Stimulated activated CD4-positive, alpha-beta T cell treated with anti-CD3 and anti-CD28 coated beads, Interleukin-1b, Interleukin-23, amount 100 ng/mL, for 1 hour (primary cell): ENCODE measurements at places on chromosomes 7 and 10.

DNA sequence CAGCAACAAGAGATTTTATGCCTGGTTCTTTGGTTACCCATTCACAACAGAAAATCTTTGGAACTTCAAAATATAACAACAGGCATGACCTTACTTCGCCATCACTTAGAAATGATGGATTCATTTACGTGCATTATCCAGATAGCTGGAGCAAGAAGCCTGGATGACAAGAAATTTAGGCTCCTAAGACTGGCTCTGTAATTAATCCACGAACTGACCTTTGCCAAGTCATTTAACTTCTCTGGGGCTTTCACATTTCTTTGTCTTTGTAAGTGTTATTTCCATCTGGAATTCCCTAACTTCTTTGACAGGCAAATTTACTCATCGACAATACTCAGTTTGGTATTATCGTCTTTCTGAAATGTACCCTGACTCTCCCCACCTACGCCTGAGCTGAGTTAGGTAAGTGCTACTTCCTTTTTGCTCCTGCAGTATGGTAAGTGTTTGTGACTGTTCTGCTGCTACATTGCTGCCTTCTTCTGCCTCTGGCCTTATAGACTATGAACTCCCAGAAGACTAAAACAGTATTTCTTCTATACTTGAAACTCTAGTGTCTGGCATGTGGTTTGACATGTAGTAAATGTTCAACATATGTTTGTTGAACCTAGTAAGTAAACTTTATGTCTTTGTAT lies 5.5 kb upstream of the MDFIC start:
- DNase-seq, result no peak

GRCh38 chr7:42189535-42189934 lies 47.5 kb downstream of the GLI3 start:
- no peak for DNase-seq

DNA sequence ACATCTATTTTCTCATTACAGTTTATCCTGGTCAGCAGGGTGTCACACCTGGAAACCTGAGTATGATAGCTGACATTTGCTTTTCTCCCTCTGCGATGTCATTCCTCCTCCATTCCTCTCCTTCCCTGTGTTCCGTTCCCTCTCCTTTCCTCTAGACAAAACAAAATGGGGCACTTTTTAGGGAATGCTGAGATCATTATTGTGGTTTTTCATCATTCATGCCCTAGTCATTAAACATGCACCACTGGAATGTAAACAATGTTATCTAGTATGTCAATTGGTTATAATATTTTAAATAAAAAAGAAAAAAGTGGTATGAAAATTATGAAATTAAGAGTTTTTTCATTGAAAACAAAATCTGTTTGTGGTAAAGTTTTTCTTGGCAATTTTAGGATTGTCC lies 132.6 kb downstream of the MAPK8 start:
- DNase-seq, result no peak

DNA sequence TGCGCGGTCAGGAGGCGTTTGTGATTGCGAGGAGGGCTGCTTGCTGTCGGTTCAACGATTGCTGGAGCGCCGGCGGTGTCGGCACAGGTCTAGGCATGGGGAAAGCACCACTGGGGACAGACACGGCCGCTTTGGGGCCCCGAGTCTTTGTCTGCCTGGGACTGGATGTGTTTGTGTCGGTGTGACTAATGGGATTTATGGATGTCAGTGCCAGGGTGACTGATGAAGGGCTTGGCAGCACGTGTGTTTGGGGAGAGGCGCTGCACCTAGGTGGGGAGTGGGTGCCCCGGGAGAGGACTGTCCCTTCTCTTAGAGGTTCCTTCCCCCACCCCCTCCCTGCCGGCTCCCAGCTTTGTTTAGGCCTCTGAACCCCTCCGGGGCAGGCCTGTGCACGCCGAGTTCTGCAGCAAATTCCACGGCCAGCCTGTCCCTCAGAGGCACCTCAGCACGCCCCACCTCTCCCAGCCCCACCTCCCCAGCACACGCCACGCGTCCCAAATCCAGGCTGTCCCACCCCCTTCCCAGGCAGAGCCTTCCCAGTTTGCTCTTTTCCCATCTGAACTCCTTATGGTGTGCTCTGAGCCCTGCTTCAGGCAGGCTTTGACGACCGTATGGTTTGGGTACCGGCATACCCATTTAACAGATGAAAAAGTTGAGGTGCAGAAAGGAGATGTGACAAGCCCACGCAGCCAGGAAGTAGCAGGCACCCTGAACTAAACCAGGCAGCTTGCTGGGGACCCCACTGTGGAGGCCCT lies 6.4 kb upstream of the TNRC18 start:
- DNase-seq, result no peak

GRCh38 chr7:74183653-74184450 lies 9.7 kb downstream of the EIF4H start:
- DNase-seq, result no peak

GRCh38 chr10:37572206-37572605 lies 285.2 kb downstream of the ZNF248 start:
- DNase-seq, result no peak

GRCh38 chr7:101948650-101949049 lies 131.2 kb downstream of the CUX1 start:
- DNase-seq, result no peak

DNA sequence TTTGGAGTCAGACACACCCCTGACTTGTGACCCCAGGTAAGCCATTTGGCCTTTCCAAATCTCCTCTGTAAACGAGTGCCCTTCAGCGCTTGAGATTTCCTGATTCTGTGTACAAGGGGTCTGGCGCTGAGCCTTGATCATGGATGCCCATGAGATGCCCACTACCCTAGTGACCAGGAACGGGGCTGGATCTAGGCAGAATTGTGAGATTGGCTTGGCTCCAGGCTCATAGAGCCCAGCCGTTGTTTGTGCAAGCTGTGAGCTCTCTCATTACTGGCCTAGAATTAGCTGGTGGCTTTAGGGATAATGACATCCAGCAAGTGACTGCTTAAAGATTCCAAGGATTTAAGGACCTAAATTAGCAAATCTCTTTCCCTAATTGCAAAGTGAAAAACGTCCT lies 84.9 kb downstream of the CAMK1D start:
- no peak for DNase-seq

DNA sequence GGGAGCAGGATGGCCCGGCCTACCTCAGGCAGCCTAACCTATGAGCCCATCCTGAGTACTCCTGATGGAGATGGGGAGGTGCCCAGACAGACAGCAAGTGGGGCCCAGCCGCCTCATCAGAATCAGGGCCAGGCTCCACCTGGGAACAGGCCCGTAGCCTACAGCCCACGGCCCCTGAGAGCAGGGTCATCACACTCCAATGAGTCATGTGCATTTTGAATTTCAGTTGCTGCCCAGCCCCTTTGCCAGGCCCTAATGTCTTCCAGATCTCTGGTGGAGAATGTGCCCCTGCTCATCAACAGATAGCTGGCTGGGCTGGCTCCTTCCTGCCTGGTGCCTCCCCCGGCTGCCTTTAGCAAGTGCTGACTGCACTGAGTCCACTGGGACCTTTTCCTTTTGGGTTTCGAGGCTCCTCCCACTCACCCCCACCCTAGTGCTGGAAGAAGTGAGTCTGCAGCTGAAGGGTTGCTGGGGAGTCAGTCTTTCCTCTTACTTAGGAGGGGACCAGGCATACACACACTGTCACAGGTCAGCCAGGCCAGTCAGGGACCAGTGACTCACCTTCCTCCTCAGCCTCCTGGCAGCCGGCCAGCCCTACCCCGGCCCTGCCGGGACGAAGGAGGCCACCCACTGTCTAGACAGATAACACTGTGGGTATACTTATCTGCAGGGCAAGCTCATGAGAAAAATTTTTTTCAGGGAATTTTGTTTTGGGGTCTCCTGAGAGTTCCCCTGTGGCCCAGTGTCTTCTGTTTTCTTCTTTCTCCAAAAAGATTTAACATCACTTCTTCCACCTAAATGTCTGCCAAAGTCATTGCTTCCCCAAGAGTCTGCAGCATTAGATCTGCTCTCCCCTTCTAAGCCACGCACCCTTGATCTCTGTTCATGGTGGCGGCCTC lies 9.1 kb upstream of the ASIC3 start:
- DNase-seq, result no peak

DNA sequence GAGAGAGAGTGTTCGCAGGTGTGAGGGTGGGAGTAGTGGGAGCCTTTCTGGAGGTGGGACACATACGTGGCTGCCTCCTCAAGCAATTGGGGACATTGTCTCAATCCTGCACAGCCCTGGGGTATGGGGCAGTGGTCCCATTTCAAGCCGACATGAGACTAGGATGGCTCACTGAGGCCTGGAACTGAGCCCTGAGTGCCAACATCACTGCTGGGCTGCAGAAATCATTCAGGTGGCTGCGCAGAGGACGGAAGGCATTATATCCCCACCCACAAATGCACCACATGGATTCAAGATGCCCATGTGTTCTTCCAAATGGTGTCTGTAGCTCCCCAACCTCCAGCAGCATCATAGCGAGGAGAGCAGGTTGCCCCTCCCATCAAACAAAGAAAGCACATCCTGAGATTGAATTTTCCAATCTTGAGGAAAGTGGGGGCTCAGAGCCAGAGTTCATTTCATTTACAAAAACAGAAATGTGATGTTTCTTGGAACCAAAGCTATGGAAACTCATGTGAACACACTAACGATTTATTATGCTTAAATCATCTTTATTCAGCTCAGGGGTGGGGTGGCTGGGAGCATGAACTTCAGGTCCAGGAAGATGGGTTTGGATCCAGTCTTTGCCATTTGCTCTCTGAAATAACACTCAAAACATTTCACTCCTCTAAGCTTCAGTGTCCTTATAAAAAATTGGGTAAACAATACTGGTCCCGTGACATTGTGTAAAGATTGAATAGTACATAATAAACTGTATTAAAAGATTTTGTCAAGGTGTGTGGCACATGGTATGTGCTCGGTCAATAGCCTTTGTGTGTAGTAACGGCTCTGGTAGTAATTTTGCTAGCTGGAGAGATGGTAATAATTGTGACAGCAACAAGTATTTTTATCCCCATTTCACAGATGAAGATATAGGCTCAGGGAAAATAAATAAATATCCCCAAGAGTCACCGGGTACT lies 4.6 kb downstream of the SFTPA2 start:
- no peak for DNase-seq

- no peak for DNase-seq
These were observed 69.1 kb upstream of the PDSS1 start for GRCh38 chr10:26628395-26628794.

- DNase-seq, result no peak
These were observed 35.0 kb downstream of the GPR141 start for GRCh38 chr7:37718585-37718984.

GRCh38 chr10:124125305-124126116 lies 32.1 kb upstream of the CHST15 start:
- DNase-seq, result no peak

DNA sequence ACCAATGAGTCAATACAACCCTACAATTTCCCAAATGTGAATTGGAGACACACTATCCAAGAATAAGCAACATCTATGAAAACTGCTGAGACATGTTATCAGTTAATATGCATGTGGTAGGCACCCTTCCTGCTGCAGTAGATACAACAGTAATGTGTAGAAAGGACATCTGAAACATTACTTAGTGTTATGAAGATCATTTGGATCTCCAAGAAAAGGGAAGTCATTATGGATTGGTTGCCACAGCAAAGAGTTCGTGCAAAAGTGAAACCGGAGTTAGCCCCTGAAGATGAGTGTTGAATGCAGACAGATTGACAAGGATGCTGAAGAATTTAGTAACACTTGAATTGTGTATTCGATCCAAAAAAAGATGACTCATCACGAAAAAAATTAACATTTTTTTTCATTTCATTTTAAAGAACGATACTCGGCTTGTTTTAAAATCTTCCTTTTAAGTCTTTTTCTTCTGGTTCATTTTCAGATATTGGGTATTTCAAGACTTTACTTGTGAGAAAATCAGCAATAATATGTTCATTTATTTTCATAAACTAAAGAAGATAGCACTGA lies 322.4 kb upstream of the KLF6 start:
- no peak for DNase-seq

DNA sequence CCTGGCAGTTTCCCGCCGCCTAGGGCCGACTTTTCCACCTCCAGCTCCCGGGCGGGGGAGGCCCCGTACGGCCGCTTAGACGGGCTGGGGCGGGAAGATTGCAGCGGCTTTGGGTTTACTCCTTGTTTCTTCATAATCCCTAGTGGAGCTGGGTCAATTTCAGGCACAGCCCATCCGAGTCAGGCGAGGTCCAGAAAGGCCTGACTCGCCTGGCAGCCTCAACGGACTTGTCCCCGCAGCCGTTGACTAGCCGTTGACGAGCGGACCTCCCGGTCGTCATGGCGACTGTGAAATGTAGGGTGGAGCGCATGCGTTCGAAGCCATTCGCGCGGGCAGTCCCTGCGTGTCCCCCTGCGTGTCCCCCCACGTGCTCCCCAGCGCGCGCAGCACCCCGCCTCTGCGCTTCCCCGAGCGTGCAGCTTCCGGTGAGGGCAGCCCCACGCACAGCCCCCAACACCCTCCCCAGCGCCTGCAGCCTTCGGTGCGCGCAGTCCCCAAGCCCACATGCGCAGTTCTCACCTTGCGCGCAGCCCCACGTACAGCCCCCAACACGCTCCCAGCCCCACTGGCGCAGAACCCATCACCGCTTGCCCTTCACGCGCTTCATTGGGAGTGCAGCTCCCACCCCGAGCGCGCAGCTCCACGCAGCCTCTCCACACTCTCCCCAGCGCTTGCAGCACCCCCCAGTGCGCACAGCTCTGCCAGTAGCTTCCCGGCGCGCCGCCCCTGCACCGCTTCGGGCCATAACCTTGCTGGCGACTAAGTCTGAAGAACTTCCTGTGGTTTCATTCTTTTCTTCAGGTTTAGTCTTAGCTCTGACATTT lies 67.8 kb downstream of the TBX20 start:
- no peak for DNase-seq

GRCh38 chr7:23687011-23687410 lies 7.0 kb downstream of the FAM221A start:
- DNase-seq, result no peak
